ENCODE measurements at places on chromosomes 12 and 14.

- DNase-seq = no peak
Observed at GRCh38 chr12:1724250-1724649, 33.4 kb downstream of the ADIPOR2 start.

- DNase-seq = no peak
Observed at GRCh38 chr12:60475825-60476224, 880.0 kb downstream of the SLC16A7 start.

GRCh38 chr12:88035907-88036289 lies 6.7 kb upstream of the C12orf50 start:
- DNase-seq = no peak

- no peak for DNase-seq
Observed at GRCh38 chr14:75752086-75752485, 91.0 kb downstream of the TTLL5 start.

DNA sequence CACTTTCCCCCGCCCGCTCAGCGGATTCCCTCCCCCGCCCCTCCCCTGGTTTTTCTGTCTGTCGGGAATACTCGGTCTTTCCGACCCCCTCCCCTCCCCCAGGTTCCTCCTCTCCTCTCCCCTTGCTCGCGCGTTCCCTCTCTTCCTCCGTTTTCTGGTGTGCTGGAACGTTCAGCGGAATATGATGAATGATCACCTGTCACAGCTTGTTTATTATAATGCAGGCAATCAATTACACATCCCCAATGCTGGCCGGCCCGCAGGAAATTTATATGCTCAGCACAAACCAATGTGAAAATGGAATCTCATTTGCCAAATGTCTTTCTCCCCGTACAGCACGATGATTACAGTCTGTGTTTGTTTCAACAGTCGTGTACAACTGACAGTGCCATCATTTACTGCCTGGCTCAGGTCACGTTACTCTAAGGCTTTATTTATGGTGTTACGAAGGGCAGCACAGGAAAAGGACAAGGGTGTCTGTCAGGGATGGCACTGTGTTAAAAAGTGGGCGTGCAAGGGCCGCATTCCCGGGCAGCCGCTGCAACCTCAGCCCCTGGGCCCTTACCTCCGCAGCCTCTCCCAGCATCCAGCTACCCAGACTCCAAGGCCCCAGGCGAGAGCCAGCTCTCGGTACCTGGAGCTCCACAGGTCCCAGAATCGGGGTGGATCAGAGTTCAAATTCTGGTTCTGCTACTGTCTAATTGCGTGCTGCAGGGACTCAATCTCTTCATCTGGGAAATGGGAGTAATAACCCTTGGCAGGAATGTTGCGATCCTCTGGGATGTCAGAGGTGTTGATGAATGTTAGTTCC lies 24.7 kb upstream of the MAP1LC3B2 start:
- DNase-seq = no peak

DNA sequence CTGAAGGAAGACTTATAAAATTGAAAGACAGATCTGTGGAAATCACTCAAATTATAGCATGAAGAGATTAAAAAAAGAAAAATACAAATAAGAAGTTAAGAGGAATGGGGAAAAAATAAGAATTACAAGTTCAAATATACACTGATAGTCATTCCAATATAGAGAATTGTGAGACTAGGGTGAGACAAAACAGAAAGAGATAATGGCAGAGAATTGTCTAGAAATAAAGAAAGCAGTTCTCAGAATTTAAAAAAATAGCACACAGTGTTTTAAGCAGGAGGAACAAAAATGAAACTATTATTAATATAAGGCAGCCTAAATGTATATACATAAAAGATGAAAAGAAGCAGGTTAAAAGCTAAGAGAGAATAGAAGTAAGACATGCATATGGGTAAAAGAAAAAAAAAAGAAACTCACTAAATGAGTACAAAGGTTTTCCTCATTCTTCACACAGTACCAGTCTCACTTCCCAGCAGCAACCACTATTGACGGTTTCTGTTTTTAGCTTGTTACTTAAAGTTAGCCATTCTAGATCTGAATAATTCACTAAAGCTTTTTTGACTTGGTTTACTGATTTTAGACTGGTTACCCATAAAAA lies 31.1 kb downstream of the SLC38A4 start:
- DNase-seq = no peak

- DNase-seq = no peak
Observed at GRCh38 chr12:69431591-69432222, 38.5 kb upstream of the FRS2 start.
